Breast epithelium (tissue), 4 donors: ENCODE measurements at places on chromosomes 12 and 14.

GRCh38 chr14:63951021-63951420 is 98.2 kb downstream of the SYNE2 start:
- DNase-seq = no peak

DNA sequence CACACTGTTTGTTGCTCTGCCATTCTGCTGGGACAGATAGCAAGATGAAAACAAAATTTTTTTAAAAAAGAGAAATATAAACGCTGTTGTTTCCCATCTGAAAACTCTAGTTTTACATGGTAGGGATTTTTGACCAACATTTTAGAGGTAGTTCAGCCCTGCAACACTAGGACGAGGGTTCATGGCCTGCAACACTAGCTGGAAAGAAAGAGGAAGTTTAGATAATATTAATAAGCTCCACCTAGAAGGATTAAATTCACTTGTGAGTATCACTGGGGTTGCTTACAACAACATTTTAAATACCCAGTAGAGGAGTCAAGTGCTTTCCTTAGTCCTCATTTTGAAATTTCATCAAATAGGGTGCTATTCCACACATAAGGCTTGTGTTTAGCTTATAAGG is 68.2 kb downstream of the SRGAP1 start:
- DNase-seq = no peak

- DNase-seq = no peak
Observed at GRCh38 chr12:106490264-106490663, 92.5 kb upstream of the RFX4 start.

GRCh38 chr12:68272732-68273131 is 19.3 kb upstream of the IL22 start:
- no peak for DNase-seq

- DNase-seq = no peak
Observed at GRCh38 chr12:31728289-31728916, 418 bp downstream of the AMN1 start.

- no peak for DNase-seq
Observed at GRCh38 chr12:69117566-69118266, 121.7 kb upstream of the CPSF6 start.

DNA sequence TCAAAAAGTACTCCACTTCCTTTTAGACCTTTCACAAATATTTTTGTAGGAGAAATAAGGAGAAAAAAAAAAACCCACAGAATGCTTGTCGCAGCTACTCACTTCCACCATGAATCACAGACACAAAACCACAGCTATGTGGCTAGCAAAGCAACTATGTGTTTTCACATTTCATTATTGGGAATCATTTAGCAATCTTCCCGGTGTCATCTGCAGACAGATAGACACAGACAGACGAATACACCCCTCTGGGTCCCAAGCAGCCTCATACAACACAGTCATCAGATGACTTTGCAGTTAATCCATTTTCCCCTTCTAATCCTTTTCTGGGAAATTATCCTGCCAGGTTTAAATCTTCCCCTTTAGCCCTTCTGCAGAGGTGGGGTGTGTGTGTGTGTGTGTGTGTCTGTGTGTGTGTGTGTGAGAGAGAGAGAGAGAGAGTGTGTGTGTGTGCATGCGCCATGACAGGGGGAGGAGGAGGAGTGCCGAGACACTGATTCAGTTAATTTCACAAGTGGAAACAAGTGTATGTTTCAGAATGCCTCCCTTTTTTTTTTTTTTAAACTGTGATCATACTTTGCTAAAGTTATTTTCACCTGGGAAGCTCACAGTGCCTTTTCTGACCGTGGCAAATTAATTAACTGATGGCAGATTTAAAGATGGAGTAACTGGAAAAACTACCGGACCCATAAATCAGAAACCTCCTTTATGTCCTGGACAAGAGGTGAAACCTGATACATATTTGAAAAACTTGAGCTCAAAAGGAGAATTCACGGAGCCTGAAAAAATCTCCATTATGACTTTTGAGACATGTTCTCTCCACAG is 39.9 kb downstream of the LTBP2 start:
- peak; percentile 72 for DNase-seq

- DNase-seq = no peak
Observed at GRCh38 chr12:89845366-89845765, 136.7 kb upstream of the ATP2B1 start.

GRCh38 chr14:100548939-100549338 is 38.3 kb downstream of the BEGAIN start:
- no peak for DNase-seq

DNA sequence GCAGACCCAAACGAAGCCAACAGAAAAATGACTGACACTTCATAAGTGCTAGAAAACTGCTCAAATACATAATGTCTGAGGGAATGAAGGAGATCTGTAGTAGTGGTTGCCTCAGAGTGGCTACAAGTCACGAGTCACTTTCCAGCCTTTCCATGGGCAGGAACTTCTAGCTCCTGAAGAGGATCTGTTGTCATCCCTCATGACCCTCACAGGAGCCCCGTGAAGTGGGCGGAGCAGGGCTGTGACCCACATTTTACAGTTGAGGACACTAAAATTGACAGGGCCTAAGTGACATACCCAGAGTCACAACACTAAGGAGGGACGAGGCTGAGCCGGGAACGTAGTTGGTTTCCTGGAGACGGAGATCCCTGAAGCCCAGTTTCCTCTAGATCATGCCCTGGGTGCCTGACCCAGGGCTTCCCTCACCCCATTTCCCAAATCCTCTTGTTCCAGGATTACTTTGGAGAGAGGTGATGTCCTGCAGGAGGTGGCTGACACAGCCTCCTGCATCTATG is 45.8 kb upstream of the P2RX7 start:
- DNase-seq = no peak

DNA sequence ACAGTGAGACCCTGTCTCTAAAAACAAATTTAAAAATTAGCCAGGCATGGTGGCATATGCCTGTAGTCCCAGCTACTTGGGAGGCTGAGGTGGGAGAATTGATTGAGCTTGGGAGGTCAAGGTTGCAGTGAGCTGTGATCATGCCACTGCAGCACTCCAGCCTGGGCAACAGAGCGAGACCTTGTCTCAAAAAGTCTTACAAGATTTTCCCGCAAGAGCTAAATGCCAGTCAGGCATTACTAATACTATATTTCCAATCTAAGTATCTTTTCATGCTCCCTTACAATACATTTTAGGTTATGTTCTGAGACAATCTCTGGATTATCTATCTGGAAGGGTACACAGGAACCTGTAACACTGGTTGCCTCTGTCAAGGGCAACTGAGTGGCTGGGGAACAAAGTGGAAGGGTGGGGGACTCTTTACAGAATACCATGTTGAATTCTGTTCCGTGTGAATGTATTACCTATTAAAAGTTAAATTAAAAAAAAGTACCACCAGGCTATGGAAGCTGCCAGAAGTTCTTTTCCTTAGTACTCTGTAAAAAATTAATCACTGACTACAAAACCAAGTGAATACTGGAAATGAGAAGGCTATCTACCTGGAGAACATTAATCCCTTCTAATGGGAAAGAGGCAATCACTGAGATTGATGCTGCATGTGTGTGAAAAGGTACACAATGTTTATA is 56.7 kb downstream of the BTBD7 start:
- no peak for DNase-seq

- no peak for DNase-seq
Observed at GRCh38 chr14:19873178-19873577, 1.8 kb upstream of the OR4K2 start.

DNA sequence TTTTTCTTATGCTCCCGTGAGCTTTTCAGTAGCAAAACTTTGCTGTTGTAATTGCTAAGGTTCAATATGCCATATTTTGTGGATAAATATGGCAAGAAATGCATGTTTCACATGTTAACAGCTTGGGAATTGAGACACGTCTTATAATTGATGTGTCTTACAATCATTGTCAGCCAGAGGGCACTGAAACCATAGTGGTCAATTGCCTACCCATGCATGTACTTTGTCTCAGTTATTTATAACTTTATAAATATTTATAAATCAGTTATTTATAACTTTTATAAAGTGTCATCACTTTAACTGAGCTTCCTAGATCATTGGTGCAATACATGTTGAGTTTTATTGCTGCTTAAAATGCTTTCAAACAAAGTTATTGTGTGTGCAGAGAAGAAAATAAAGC is 82.0 kb downstream of the CATSPERB start:
- no peak for DNase-seq

- DNase-seq = no peak
Observed at GRCh38 chr14:67245104-67245503, 3.9 kb downstream of the PALS1 start.

GRCh38 chr14:55389330-55389729 is 22.3 kb downstream of the ATG14 start:
- no peak for DNase-seq

- DNase-seq = no peak
Observed at GRCh38 chr14:103909531-103910261, 18.6 kb upstream of the TDRD9 start.

DNA sequence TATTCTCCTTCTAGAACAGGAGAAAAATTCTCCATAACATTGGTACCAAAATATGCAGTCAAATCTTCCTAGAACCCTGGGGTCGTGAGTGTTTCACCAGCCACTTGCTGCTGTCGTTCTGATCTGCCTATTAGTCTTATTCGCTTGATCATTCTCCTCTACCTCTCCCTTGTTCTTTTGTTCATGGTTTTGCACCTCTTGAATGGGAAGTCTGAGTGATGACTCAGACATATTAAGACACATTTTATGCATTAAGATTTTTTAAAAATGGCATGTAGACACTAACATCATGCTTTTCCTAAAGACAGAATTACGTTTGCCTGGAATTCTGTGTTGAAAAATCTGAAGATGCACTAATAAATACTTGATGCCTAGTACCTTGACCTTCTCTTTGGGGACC is 159.2 kb upstream of the LRIG3 start:
- no peak for DNase-seq

DNA sequence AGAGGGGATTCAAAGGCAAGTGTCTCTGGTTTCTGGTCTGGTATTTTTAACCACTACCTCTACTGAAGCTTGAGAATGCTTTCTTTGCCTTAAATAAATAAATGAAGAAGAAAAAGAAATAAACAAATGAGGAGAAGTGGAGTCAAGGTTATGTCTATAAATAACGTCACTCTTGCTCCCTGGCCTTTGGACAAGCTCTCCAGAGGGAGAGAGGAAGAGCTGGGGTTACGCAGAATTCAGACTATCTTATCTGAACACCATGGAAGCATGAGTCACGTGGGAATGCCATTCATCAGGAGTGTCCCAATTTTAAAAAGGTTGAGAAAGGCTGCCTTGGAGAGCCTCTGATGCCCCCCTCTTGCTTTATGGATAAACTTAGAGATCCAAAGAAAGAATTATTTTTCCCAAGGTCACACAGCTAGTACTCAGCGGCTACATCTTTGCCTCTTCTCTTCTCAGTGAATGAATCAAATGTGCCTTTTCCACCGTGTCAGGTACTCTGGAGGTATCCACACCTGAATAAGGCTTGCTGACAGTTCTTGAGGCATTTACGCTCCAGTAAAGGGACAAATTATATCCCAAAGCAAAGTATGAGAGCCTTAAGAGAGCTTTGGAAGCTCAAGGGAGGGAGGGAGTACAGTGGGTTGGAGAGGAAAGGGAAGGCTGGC is 12.9 kb upstream of the MSI1 start:
- no peak for DNase-seq

GRCh38 chr14:76769636-76770292 is 8.5 kb downstream of the VASH1 start:
- DNase-seq = no peak

- DNase-seq = no peak
Observed at GRCh38 chr12:108333898-108334699, 5.0 kb downstream of the CMKLR1 start.

GRCh38 chr14:39102969-39103957 is at the start of gene SEC23A:
Gene SEC23A (minus strand): TSS chr14:39103235. CDS start chr14:39096118, 7,117 bp downstream.
- DNase-seq = peak; percentile 86

- DNase-seq = no peak
Observed at GRCh38 chr14:68513838-68514607, 278.8 kb downstream of the ZFP36L1 start.

DNA sequence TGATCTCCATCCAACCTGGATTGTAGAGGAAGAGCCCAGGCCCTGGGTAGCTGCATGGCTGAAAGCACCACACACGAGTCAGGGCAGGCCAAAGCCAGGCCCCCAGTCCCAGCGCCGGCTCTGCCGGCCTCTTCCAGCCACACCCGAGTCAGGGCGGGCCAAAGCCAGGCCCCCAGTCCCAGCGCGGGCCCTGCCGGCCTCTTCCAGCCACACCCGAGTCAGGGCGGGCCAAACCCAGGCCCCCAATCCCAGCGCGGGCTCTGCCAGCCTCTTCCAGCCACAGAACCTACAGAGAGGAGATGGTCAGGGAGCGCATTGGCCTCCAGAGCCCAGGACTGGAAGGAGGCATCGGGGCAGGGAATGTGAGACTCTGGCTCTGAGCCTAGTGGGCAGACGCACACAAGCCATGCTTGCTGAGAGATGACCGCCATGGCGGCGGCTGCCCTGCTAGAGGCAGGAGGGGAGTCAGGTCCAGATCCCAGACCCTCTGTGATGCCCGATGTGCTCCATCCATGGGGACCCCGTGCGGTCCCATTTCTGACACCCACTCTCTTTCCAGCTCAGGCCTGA is 30.2 kb downstream of the BEGAIN start:
- no peak for DNase-seq

DNA sequence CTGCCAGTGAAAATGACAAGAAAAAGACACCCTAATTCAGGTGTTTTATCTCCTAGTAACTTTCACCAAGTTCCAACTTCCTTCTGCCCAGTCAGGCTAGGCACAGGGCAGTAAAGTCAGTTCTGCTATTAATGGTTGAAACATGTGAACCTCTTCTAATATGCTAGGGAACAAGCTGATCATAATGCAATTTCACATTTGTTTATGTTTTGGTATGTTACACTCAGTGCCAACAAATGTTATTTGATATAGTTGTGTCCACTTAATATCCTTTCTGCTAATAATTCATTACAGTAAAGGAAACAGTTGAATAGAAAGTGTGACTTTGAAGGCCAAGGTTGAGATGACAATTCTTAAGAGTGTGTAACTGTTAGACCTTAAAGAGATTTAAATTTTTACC is 17.2 kb downstream of the NT5DC3 start:
- no peak for DNase-seq

DNA sequence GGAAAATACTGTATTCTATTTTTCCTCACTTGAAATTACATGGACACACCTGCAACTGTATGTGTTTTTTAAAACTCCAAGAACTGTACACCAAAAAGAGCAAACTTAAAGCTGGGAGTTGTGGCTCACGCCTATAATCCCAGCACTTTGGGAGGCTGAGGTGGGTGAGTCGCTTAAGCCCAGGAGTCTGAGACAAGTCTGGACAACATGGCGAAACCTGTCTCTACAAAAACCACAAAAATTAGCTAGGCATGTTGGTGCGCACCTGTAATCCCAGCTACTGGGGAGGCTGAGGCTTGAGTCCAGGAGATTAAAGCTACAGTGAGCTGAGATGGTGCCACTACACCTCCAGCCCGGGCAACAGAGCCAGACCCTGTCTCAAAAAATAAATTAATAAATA is 95.9 kb downstream of the SINHCAF start:
- DNase-seq = no peak

DNA sequence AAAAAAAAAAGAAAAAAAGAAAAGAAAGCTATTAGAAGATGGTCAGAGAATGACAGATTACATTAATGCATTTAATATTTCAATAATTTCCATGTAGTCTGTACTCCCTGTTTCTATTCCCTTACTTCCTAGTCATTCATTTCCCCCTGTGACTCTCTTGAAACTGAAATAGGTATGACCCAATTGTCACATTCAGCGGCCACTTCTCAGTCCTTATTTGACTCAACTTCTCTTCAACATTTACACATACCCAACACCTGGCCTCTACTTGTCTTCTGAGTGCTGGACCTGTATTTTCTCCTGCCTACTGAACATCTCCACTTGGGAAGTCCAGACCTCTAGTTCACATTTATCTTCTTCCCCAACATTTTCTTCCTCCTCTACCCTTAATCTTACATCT is 7.2 kb downstream of the EEA1 start:
- DNase-seq = no peak
